NCI-H1417 treated with DMSO at 0.1 percent for 48 hours (cell line): ENCODE measurements at places on chromosomes 2 and 18.

- no peak for DNase-seq
These were observed 20.3 kb upstream of the FAHD2A start for GRCh38 chr2:95382192-95382591.

DNA sequence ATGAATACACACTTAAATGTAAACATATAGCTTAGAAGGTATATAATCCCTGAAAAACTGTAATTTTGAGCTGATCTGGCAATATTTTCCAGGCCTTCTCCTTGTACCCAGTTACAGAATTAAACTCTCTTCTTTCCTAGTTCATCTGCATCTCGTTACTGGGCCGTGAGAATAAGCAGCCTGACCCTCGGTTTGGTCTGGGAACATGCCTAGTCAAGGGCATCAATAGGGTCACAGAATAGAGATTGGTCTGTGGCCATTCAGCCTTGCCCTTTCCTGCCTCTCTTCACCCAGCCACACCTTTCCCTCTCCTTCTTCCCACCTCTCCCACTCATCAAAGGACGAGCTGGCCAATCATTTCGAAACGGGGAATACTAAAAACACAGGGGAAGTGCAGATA, 27.3 kb downstream of the SULT1C2 start:
- DNase-seq: no peak

DNA sequence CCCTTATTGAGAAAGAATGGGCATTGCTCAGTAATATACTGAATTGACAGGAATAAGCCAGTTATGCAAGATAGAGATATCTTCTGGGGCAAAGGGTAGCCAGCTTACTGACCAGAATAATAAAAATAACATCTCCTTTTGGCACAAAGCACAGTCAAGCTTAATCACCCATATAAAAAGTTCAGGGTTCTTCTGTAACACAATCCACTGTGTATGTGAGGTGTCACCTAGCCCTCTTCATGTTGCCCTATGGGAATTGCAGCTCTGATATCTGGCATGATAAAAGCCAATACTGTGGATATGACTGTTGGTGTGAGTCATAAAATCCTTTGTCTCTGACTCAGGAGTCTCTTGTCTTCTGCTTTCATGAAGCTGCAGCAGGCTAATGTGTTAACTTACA, 90.8 kb downstream of the DSEL start:
- DNase-seq: no peak

DNA sequence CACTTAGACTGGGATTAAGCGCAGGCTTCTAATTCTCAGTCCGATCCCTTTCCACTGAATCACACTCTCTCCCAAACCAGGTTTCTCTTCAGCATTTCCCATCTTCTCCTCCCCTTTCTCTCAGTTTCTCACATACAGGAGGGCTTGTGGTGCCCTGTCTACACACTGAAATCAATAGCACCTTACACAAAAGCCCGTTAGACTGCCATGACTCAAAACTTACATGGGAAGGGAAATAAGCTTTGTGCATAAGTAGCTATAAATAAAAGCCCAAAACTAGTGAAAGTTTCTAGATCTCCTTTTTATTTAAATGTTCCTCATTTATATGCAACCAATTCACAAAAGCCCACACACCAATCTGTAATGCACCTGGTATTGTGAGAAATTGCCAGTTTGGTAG, 318.4 kb downstream of the TXNL1 start:
- DNase-seq: no peak

GRCh38 chr2:147451902-147452515, 392.8 kb upstream of the ACVR2A start:
- no peak for DNase-seq

- DNase-seq: no peak
These were observed 50.8 kb downstream of the ATOH8 start for GRCh38 chr2:85804583-85804982.

GRCh38 chr18:45379903-45380302, 235.4 kb upstream of the SLC14A2 start:
- DNase-seq: no peak

GRCh38 chr2:152811916-152812315, 93.5 kb downstream of the ARL6IP6 start:
- no peak for DNase-seq

GRCh38 chr2:82075875-82076274, 1771.3 kb upstream of the LRRTM1 start:
- DNase-seq: no peak

- no peak for DNase-seq
These were observed 5.4 kb downstream of the CHMP3 start for GRCh38 chr2:86557836-86558235.

- no peak for DNase-seq
These were observed 205.5 kb upstream of the FSHR start for GRCh38 chr2:49359721-49360406.

- DNase-seq: no peak
These were observed 51.7 kb downstream of the GFPT1 start for GRCh38 chr2:69335311-69335710.

GRCh38 chr2:27707462-27708256, 44.0 kb downstream of the SLC4A1AP start:
- no peak for DNase-seq

- DNase-seq: no peak
These were observed 582.8 kb downstream of the ZEB2 start for GRCh38 chr2:143936848-143937722.

DNA sequence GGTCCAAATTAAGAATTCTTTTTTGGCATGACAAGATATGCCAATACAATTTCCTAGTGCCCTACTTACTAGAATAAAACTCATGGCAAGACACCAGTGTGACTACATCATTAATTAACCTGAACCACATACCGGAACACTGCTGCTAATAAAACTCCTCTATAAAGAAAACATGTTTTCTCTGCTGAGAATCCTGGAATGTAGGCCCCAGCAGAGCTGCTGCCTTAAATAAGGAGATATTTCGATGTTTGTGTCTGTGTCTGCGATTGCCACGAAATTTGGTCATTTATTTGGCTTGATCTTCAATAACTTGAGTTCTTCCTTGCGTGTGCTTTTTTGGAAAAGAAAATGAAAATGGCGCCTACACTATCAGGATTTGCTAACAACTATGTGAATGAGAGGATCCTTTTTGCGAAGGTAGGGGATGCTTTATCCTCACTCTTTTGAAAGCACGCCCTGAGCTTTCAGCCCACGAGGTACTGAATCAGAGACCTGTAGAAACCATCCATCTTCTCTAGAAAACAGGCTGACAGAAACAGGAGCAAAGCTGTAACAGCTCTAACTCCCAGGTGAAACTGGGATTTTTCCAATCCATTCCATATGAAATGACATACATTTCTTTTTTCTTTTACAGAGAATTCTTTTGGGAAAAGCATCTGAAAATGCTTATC, 27.0 kb downstream of the KLF7 start:
- DNase-seq: no peak

DNA sequence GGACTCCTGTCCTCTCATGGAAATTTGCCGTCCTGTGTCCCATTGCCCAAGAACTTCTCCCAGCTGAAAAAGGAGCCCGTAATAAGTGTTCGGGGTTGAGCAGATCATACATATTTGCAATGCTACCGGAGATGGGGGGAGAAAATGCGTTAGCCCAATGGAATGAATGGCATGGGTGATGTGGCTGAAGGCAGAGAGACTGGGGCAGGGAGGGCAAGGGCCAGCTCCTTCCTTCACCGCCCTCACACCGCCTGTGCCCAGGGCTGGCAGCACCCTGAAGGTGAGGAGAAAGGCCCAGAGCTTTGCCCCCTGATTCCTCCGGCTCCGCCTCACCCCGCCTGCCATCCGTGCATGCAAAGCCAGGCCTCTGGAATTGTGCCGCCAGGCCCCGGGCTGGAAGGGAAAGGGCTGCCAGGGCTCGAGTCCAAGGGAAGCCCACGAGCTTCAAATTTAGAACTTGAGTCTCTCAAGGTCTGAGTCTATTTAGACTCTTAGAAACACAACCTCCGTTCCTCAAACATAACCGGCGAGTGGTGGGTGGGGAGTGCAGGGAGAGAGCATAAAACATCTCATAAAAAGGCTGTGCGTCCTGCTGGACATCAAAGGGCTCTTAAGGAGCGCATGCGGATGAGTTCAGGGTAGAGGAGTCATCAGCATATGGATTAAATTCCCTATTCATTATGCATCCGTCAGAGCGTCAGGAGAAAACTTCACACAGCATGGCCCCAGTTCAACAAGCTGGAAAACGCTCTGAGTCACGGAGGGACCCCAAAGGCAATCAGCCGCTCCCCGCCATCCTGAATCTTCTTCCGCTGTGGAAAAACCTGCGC, 121.7 kb upstream of the GLI2 start:
- DNase-seq: no peak

- no peak for DNase-seq
These were observed 20.6 kb upstream of the C2orf72 start for GRCh38 chr2:231016566-231017230.

- DNase-seq: peak; percentile 91
These were observed at the start of gene SOX11 for GRCh38 chr2:5691985-5692529. SOX11 (plus strand) TSS chr2:5692384; CDS start chr2:5692722, 338 bp downstream.

DNA sequence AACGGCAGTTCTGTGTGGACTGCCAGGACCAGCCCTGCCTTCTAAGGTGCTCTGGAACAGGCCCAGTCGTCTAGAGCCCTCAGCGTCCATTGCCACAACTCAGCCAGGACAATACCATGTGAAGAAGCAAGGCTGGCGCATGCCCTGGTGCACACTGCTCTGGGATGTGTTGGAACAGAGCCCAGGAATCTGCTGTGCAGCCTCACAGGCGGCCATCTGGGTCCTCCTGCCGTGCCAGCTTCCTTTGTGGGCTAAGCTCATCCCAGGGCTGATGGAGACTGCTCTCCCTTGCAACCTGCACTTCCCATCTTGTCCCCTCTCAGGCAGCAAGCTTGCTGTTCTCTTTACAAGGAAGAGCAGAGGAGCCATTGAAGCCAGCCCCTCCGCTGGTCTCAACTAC, 246.4 kb upstream of the PXDN start:
- DNase-seq: no peak

DNA sequence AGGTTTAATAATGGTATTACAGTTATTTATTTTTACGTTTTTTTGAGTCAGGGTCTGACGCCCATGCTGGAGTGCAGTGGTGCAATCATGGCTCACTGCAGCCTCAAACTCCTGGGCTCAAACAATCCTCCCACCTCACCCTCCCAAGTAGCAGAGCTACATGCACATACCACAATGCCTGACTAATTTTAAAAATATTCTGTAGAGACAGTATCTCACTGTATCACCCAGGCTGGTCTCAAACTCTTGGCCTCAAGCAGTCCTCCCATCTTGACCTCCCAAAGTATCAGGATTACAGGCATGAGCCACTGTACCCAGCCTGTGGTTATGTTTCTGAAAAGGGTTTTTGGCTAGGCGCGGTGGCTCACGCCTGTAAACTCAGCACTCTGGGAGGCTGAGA, 120.8 kb downstream of the ESCO1 start:
- DNase-seq: no peak

DNA sequence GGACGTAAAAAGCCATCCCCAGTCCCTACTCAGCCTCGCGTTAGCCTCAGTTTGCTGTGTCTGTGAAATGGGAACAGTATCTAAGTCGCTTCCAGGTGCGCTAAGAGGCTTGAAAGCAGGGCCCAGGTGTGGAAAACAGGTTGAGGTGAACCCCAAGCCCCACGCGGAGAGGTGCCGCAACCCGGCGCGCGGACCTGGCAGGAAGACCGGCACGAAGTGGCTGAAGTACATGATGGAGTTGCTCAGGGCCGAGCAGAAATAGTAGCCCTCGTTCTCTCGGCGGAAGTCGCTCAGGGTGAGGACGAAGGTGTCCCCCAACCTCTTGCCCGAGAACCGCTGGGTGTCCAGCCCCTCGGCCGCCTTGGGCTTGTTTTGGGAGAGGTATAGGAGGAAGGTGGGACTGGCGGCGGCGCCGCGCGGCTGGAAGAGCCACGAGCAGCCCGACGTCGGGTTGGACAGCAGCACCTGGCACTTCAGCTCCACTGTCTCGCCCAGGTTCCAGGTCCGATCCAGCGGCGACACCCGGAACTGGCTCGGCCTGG, 508 bp downstream of the CD8A start:
- no peak for DNase-seq

GRCh38 chr2:98027538-98027937, 31.8 kb upstream of the TMEM131 start:
- DNase-seq: no peak

GRCh38 chr18:2354292-2354691, 217.0 kb downstream of the METTL4 start:
- no peak for DNase-seq

DNA sequence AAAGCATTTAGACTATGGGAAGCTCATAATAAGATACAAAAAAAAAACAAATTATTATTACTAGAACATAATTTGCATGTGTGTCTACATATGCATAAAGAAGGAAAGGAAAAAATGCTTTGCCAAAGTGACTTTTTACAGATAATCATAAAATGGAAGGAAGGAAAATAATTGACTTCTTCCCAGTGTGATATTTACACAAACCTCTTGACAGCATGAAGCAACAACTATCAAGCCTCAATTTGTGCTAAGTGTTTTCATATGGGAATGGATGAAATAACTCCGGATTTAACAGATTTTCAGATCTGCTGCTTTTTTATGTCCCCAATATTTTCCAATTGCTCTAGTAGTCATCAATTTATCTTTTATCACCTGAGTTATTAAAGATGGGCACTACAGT, 275.9 kb upstream of the REG3G start:
- DNase-seq: no peak

DNA sequence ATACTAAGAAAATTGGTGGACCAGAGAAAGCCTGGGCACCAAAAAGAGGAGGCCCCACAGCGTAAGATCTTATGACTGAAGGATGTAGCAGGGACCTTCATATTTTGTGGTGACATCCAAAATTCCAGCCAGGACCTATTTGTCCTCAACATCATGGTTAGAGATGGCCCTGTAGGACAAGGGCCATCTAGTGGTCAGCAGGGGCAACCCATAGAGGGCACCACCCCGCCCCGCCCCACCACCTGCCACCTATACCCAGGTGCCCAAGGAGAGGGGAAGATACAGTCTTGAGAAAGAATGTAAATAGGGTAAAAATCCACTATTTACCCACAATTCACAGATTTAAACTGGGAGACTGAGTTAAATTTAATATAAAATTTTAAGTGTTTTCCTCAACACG, 59.6 kb upstream of the TMEM163 start:
- DNase-seq: no peak

DNA sequence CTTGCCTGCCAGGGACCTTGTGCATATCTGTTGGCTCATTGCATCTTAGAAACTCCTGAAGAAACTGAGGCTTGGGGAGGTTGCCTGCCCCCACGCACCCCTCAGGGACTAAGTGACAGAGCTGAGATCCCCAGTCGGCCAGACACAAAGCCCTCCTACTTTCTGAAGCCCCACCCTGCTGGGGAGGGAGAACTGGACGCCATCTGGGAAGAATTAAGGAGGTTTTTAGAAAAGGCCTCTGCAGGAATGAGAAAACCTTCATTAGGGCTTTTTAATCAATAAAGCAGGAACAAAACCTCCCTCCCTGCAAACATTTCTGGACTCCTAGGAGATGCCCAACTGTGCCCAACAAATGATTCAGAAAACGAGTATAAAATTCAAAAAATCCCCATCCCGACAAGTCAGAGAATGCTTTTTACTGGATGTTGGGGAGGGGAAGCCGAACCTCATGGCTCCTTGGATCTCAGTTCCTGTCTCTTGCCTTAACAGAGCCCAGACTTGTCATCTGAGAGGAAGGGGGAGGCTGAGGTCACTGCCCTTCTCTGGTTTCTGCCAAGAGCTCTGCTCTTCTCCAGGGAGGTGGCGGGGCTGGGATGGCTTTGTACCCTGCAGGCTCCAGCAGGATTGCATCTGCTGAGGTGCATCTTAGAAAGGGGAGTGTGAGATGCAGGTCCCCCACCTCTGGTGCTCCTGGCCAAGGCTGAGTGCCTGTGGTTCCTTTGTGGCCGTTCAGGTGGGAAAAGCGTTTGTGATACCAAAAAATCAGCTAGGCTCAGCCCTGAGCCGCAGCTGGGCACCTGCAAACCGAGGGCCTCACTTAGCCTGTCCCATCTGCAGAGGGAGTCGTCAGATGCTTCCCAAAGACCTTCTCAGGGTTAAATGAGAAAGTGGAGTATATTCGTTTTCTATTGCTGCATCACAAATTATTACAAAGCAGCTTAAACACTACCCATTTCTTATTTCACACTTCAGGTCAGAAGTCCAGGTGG, 142.4 kb downstream of the ZFP36L2 start:
- no peak for DNase-seq
